Uterus (tissue), 4 donors: ENCODE measurements at places on chromosomes 5 and 9. TPM values are rescaled to one million over a fixed set of nuclear protein-coding genes. Genes with fewer than 3 reads are reported as not detected.

The FOXD4L3 gene
- total RNA-seq, result not detected

The ISL1 gene
- not detected for total RNA-seq

The PROB1 gene
- 1.5 TPM for total RNA-seq

The NIPAL4 gene
- total RNA-seq, result 0.43 TPM

The EGFL7 gene
- 119 TPM for total RNA-seq
